ENCODE measurements at places on chromosomes 13 and 19.

GRCh38 chr19:51392701-51393100, 2.3 kb upstream of the C19orf84 start:
- no peak for DNase-seq

DNA sequence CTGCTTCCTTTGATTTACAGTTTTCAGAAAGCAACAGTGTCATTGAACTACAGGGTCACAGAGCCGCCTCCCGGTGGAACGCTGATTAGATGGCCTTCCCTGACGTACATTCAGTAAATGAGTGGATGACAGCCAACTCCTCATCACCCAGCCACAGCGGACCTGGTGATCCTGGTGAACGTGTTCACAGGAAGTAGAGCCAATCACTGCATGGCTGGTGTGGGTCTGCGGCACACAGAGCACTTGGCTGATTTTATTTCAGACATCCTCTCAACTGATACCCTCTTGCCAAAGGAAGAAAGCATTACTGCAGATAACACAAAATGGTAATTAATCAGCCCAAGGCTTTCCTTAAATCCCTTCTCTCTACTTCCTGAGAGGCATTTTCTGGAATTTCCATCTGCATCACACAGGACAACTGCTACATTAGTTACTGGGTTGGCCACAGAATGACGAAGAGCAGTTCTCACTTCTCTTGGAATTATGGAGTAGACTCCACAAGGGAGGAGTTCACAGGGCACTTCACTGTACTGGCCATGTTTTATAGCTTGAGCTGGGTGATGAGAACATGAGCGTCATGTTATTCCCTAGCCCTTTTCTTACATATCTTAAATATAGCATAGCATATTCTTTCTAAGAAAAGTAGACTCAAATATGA, 84.0 kb upstream of the SLC7A1 start:
- no peak for DNase-seq

DNA sequence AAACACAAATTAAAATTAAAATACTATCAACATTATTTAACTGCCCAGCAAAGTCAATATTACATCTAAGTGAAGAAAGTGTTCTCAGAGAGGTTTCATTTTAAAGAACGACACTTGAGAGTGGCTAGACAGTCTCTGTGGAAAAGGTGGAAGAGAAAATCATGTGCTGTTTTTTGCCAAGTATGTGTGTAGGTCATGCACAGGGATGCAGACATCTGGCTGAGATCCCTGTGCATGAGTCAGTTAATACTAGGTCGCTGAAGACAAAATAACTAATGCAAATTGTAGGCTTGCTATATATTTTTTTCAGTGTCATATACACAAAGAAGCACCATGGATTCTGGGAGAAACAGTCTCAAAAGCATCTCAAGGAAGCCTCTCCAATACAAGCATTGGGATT, 44.3 kb upstream of the ENOX1 start:
- DNase-seq, result no peak

DNA sequence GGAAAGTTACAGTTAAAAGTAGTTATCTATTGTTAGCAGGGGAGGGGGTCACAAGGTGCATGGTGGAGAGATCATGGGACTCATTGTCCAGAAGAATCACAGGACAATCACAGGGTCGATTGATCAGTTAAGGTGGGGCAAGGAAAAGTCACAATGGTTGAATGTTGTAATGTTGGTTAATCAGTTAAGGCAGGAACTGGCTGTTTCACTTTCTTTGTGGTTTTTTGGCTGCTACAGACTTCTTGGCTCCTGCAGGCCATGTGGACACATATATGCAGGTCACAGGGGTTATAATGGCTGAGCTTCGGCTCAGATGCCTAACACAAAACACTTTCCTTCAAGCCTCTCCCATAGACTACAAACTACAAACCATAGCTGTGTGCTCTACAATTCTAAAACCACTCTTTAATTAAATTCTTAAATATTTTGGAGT, 6.9 kb upstream of the ZNF431 start:
- DNase-seq, result no peak

DNA sequence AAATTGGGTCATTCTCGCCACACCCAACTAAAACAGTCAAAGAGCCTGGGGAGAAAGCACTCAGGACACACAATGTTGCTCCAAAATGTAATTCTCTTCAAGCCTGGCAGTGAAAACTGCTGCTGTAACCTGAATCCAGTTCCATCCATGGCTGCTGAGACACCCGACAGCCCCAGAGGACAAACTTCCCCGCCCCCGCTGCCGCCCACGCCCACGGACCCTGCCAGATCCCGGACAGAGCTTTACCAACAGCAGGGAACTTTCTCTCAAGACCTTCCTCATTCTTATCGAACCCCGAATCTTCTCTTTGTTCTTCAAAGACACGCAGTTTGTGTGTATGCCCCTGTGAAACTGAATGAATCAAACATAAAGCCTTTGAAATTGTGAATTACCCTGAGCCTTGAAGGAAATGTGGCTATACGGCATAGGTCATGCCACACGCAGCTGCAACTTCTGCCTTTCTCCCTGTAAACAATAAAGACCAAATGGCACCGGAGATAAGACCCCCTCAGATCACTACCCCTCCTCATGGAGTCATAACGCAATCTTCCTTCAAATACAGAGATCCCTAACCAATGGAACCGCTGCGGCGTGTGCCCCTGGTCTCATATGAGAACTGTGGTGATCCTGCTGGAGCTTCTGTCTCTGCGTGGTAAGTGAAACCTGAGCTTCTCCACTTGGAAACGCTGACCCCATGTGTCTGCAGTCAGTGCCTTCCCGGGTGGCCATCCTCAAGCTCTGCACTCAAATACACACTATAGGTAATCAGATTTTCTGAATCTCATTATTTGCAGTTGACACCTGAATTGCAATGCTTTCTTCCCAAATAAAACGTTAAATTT, 4.8 kb upstream of the LAMP1 start:
- no peak for DNase-seq

DNA sequence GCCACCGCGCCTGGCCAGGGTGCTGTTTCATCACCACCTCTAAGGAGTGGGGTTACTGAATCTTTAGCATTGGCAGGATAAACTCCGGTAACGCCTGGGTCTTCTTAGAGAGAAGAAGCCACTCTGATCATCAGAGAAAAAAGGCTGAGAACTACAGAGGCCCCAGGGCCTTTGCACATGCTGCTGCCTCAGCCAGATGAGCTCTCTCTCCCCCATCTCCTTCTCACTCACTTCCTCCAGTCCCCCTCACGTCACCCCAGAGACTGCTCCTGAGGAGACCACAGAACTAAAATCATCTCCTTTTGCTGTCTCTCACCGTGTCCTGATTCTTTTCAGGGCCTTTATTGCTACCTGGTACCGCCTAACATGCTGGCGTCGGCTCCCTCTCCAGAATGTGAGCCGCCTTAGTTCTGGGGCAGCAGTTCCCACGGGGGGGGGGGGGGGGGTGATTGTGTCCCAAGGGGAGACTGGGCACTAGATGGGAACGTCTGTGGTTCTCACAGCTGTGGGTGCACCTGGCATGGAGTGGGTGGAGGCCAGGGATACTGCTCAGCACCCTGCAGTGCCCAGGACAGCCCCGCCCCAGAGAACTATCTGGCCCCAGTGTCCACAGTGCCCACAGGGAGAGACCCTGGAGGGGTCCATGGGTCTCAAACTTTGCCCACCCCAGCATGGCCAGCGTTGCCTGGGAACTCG, 5.1 kb upstream of the DIRAS1 start:
- no peak for DNase-seq

- DNase-seq, result no peak
These were observed 12.4 kb downstream of the KL start for GRCh38 chr13:33028620-33029019.

- DNase-seq, result no peak
These were observed 799.2 kb downstream of the GPC5 start for GRCh38 chr13:92197669-92198068.

- no peak for DNase-seq
These were observed 1.6 kb downstream of the ZNF546 start for GRCh38 chr19:39998501-39998900.

- DNase-seq, result no peak
These were observed 8.2 kb upstream of the PAN3 start for GRCh38 chr13:28129911-28130693.

DNA sequence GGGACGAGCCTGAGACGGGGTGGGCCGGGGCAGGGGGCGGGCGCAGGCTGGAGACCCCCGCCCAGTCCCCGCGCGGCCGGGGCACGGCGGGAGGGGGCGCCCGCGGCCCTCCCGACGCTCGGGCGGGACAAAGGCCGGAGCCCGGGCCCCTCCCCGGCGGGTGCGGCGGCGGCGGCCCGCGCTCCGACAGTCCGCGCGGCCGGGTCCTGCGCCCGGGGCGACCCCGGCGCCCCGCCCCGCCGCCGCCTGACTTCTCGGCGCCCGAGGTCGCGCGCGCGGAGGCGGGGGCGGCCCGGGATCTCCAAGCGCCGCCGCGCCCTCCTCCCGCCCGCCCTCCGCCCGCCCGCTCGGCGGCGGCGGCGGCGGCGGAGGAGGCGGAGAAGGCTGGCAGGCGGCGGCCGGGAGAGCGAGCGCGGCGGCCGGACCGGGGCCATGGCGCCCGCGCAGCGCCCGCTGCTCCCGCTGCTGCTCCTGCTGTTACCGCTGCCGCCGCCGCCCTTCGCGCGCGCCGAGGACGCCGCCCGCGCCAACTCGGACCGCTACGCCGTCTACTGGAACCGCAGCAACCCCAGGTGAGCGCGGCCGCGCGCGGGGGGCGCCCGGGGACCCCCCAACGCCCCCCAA, at the start of gene EFNA2:
EFNA2 (plus strand) TSS at position 137 of the 624 bp plus-strand sequence; CDS start at position 433, 296 bp downstream.
- no peak for DNase-seq

DNA sequence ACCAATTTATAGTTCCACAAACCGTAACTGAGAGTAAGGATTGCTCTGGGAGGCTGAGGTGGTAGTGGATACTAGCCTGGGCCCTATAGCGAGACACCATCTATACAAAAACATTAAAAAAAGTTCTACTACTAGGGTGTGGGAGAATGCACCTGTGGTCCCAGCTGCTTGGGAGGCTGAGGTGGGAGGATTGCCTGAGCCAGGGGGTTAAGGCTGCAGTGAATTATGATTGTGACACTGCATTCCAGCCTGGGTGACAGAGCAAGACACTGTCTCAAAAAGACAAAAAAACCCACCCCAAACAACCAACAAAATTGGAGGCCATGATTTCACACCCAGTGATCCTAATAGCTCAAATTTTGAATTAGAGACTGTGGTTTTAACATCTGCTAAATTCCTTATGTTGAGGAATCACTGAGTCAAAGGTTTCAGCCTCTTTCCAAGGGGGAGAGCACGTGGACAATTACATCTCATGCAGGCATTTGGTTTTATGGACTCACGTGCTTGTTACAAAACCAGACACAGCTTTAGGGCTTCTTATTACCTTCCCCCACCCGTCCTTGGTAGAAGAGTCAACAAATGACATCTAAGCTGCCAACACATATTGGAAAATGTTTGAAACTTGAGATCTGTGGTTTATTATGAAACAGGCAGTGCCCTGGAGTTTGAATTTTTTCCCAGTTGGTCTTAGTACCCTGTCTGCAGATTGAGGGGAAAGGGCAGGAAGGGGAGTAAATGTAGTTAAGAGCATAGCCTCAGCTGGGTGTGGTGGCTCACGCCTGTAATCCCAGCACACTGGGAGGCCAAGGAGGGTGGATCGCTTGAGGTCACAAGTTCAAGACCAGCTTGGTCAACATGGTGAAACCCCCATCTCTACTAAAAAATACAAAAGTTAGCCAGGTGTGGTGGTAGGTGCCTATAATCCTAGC, 18.5 kb downstream of the CYP2A6 start:
- no peak for DNase-seq

- DNase-seq, result no peak
These were observed 69.5 kb upstream of the FNDC3A start for GRCh38 chr13:48906200-48906599.

DNA sequence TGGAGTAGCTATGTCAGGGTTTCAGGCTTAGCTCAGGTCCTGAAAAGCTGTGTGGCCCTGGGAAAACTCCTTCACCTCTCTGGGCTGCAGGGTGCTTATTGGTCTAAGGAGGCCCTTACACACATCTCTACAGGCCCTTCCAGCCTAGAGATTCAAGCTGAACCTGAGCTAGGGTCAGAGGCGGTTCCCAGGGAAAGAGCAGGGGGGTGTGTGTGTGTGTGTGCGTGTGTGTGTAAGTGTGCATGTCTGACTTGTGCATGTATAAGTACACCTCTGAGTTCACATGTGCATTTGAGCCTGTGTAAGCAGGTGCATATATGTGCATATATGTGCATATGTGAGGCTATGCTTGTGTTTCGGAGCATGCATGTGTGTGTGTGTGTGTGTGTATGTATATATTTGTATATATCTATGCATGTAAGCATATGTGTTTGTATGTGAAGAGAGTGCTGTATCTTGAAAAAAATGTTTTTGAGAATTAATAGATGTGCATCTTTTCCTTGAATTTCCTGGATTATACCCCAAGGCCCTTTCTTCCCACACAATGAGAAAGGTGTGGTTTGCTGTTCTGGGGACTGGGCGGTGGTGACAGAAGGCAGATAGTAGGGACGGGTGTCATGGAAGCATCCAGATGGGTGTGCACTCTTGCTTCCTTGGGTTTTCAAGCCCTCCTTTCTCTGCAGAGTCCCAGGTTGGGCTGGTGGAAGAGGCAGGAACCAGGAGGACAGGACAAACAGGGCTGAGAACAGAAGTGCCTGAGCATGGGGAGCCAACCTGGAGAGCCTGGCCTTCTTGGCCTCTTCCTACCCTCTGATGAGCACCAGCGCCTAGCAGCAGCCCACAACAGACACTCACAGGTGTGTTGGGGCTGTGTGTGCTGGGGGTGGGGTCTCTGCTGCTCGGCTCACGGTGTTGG, 150.3 kb upstream of the TSHZ3 start:
- DNase-seq, result no peak

- DNase-seq, result peak; percentile 31
These were observed 11.5 kb downstream of the FAM187B start for GRCh38 chr19:35216833-35217648.

GRCh38 chr13:24282256-24282655, 27.1 kb upstream of the C1QTNF9 start:
- DNase-seq, result no peak
